ENCODE measurements at places on chromosomes 16 and 17.

GRCh38 chr16:71794943-71795342, 13.7 kb downstream of the AP1G1 start:
- DNase-seq: no peak

- DNase-seq: no peak
Measured at GRCh38 chr16:25817295-25817694, 125.5 kb downstream of the HS3ST4 start.

DNA sequence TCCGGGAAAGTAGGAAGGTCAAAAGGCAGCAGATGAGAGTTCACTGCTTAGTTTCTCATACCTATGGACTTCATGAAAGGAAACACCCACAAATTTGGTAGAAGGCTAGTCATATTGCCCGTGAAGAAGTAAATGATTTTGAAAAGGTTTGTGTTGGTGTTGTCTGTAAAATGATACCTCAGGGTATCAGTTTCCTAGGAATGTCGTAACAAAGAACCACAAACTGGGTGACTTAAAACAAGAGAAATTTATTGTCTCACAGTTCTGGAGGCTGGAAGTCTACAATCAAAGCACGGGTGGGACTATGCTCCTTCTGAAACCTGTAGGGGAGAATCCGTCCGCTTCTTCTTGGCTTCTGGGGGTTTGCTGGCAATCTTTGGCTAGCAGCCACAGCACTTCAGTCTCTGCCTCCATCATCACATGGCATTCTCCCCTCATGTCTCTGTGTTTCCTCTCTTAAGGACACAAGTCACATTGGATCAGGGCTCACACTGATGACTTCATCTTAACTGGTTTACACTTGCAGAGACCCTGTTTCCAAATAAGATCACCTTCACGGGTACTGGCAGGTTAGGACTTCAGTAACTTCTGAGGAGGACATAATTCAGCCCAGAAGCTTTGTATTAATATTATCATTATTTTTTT, 2.0 kb upstream of the NAE1 start:
- no peak for DNase-seq

DNA sequence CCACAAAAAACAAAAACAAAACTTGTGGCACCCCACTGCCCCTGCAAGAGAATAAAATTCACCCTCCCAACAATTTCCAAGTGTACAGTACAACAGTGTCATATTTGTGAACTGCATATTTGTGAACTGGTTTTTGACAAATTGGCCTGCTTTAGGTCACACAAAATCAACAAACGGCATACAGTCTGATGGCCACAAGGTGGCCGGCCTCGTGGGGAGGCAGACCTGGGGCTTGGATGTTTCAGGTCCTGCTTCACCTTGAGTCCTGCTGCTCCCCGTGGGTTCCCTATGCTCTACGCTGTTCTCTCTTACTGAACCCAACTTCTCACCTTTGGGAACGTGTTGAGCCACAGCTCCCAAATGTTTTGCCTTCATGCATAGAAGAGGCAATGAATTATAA, 102.2 kb downstream of the CDK5R1 start:
- no peak for DNase-seq

DNA sequence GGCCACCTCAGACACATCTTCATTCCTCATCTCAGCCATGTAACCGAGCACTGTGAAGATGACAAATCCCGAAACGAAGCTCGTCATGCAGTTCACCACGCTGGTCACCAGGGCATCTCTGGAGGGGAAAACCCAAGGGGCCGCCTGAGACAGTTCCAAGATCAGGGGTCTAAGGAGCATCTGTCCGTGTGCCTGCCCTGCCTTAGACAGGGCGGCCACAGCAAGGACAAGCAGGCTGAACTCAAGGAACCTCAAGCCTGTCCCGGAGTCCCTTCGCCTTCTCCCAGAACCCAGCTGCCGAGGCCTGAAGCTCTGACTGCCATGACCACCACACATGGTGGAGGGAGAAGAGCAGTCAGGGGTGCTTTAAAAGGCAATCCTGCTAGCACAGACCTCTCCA, 22.7 kb downstream of the SLC6A4 start:
- DNase-seq: no peak

DNA sequence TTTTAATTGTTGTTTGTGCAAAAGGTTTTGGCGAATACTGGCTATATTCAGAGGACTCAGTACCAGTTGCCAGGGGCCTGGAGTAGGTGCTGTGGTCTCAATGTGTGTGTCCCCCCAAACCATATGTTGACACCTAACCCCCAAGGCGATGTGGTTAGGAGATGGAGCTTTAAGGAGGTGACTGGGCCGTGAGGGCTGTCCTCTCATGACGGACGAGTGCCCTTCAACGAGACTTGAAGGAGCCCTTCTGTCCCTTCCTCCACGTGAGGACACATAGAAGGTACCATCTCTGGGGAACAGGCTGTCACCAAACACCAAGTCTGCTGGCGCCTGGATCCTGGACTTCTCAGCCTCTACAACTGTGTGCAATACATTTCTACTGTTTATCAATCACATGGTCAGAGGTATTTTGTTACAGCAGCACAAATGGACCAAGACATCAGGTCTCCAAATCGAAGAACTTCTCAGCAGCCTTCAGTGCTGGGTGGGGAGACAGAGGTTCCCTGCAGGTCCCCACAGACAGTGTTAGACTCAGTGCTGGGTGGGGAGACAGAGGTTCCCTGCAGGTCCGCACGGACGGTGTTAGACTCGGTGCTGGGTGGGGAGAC, 24.8 kb upstream of the METRNL start:
- no peak for DNase-seq

GRCh38 chr17:14198013-14198412, 38.6 kb downstream of the CDRT15 start:
- peak; percentile 40 for DNase-seq

DNA sequence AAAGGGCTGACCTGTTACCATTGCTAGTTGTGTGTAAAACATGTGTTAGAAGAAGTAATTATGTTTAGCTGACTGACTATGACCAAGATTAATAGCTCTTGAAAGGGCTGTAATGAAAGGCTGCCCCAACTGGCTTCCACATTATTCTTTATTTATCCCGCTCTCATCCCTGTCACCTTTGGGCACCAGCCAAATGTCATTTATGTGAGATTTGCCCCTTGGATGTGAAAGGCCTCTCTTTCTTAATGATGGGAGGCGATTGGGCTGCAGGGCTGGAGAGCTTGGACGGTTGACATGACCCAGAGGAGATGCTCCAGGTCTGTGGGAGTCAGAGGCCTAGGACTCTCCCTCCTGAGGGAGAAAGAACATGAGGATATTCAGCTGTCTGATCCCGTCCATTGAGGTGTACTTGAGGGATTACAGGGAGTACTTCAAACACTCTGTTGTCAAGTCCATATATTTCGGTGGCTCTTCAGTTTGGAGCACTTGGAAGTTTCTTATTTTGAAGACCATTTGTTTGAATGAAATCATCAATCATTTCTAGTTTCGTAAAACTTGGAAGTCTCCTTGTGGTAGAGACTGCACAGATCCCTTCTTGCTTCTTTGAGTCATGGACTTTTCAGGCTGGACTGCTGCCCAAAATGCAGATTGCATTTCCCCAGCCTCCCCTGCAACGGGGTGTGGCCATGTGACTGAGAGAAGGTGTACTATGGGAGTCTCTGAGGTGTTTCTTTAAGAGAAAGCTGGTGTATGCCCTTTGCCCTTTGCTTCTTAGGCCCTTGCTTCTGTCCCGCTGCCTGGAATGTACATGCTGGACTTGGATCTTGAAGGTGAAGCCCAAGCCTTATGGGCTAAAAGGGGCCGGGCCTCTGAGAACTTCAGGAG, 51.3 kb downstream of the FTO start:
- DNase-seq: peak; percentile 73
